ENCODE measurements at places on chromosomes 16 and 17. TPM values are rescaled to one million over a fixed set of nuclear protein-coding genes. Genes with fewer than 3 reads are reported as not detected.
A peak's percentile ranks its signal among the peaks of the same experiment; 100 is the strongest.

DNA sequence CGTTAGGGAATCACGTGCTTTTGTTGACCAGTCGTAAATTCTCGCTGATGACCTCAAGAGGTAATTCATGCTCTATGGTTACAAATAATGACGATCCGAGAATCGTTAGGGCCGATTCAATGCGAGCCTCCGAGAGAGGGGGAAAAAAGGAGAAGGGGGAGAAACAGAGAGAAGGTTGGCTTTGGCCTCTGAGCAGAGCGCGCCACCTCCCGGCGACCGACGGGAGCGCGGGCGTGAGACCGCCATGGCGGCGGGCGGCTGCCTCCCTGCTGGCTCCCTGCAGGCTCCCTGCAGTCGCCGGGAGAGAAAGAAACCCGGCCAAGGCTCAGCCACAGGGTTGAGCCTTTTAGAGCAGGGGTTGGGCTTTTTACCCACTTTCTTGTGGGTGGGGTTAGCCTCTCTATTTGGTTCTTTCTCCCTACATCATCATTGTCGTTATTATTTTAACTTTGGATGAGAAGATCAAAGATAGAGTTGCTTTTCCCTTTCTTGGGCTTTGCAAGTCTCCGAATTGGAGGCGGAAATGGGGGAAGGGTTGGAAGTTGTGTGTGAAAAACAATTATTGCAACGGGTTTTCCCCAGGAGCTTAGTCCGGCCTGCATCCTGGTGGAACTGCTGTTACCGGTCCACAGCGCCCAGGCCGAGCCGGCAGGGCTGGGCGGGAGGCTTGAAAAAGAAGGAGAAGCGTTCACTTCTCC is 410 bp upstream of the HOXB5 start:
- ATAC-seq: peak; percentile 44

The TP53TG3B gene
- total RNA-seq: 0.75 TPM

DNA sequence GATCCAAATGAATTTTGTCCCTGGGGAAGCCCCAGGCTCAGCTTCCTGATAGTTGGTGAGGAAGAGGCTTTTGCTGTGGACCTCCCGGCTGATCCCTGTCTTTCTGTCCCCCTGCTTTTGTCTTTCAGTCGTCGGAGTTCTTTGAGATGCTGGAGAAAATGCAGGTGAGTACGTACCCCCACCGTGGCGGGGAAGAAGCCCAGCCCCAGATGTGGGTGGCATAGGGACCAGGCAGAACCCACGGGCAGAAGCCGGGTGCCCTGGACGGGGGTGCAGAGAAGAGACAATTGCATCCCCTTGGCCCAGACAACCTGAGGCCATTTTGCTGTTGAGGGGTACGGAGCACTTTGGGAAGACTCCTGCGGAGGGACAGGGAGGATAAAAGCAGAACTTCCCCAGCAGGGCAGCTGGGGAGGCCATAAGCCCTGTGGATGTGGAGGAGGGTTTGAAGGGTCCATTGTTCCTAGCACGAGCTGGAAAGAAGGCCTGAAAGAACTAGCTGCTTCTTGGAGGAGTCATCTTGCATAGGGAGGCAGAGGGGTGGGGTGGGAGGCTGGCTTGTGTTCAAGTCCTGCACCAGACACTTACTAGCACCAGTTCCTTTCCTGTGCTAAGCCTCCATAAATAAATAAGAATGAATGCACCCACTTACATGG is 105.6 kb downstream of the OR1D5 start:
- no peak for ATAC-seq

DNA sequence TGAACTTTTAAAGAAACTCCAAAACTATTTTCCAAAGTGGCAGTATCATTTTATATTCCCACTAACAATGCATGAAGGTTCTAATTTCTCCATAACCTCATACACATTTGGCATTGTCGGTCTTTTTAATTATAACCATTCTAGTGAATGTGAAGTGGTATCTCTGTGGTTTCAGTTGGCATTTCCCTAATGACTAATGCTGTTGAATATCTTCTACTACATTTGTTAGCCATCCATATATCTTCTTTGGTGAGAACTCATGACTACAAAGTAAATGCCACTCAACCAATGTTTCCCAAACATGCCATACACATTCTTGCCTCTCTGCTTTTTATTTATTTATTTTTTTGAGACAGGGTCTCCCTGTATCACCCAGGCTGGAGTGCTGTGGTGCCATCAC is 31.7 kb upstream of the TAOK1 start:
- ATAC-seq: no peak

The OTOP2 gene
- 0.15 TPM for total RNA-seq

The SPAG5 gene
- 8.2 TPM for total RNA-seq

GRCh38 chr16:586645-587590 is 2.9 kb upstream of the RAB40C start:
- ATAC-seq: no peak

- no peak for ATAC-seq
These were observed 116.1 kb upstream of the MYOCD start for GRCh38 chr17:12549499-12550041.

GRCh38 chr16:79653373-79653891 is 52.9 kb upstream of the MAF start:
- peak; percentile 42 for ATAC-seq

The FAM222B gene
- 10.8 TPM for total RNA-seq

GRCh38 chr17:50165466-50165865 is 339 bp upstream of the SGCA start:
- ATAC-seq: no peak

GRCh38 chr16:11835309-11835708 is 16.0 kb downstream of the RSL1D1 start:
- ATAC-seq: no peak

DNA sequence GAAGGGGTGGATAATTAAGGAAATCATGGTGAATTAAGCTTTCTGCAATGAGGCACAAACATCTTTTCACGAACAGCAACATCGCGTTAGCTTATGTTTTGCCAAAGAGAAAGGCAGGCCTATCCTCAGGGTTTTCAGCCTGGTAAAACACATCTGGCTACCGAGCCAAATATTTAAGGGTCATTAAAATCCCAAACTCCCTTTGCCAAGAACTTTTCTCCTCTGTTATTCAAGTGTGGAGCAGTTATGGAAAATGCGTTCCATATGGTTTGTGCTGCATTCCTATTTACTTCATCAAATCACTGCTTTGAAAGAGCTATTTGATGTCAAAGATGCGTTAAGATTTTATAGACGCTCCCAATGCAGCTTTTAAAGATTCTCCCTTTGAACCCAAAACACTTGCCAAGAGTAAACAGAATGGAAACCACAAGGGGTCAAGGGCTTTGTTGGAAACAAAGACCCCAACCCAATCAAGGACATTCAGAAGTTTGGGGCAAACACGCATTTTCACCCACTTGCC is 308.3 kb upstream of the CDH5 start:
- ATAC-seq: peak; percentile 24

- ATAC-seq: no peak
These were observed 36.1 kb downstream of the GOSR1 start for GRCh38 chr17:30513346-30513745.

DNA sequence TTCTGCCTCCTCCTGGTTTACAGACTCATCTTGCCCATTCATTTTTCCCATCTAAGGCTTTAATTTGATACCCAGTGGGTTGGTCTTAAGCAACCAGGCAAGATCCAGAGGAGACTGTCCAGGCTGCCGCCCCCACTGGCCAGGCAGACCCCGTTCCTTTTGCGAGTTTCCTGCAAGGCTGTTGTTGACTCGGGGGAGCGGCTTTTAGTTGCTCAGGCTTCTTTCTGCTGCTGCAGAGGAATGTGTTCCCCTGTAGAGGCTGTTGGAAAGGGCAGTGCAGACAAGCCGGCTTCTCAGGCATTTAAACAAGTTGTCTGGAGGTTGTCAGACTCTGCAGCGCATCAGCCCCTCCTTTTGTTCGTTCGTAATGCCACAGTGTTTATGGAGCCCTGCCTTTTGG is 231.2 kb downstream of the PRKCA start:
- ATAC-seq: peak; percentile 82

The TM4SF5 gene
- total RNA-seq: not detected

DNA sequence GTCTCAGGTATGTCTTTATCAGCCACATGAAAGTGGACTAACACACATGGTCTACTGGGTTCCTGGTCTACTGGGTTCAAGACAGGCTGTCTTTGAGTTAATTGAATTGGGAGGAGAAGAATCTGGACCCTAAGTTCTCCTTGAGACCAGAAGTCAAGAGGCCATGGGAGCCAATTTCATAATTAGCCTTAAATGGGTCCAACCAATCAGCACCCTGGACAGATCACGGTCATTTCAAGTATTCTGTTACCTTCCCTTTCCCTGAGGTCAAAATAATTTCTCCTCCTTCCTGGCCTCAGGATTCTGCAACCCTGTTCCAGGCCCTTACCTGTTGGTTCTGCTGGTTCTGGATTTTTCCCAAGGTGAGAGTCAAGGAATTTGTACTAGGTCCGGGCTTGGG is 23.8 kb downstream of the OSBPL7 start:
- no peak for ATAC-seq

- no peak for ATAC-seq
These were observed 8.6 kb downstream of the BAHCC1 start for GRCh38 chr17:81403671-81404534.

The GRAP gene
- 0.50 TPM for total RNA-seq

The CTRB2 gene
- 0.16 TPM for total RNA-seq

GRCh38 chr16:74713325-74713724 is 12.7 kb upstream of the MLKL start:
- peak; percentile 25 for ATAC-seq

DNA sequence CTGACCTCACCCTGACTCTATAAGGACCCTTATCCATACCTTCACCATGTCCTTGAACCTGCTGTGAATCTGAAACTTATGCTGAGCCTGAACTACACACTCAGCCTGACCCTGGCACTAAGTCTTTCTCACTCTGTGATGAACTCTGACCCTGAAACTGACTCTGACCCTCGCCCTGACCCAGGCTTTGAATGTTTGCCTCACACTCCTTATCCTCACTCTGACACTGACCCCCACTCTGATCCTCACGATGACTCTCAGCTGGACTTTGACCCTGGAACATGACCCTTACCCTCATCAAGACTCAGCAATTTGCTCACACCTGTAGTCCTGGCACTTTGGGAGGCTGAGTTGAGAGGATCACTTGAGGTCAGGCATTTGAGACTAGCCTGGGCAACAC is 4.4 kb downstream of the AHSP start:
- no peak for ATAC-seq

DNA sequence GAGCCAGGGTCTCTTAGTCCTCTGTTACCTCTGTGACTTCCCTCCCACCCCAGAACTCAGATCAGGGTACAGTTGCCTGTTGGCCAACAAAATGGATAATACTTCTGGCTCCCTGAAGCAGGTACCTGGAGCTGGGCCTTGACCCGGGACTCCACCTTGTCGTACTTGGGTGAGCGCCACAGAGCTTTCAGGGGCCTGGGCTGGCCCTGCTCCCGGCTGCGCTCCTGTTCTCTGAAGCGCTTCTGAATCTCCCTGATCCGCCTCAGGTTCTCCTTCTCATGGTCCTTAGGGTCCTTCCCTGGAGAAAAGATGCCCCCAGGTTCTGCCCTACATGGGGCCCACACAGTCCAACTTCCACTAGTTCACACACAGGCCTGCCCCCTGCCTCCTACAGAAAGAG is 1.7 kb downstream of the ENKD1 start:
- ATAC-seq: no peak

The KRT27 gene
- total RNA-seq: not detected

DNA sequence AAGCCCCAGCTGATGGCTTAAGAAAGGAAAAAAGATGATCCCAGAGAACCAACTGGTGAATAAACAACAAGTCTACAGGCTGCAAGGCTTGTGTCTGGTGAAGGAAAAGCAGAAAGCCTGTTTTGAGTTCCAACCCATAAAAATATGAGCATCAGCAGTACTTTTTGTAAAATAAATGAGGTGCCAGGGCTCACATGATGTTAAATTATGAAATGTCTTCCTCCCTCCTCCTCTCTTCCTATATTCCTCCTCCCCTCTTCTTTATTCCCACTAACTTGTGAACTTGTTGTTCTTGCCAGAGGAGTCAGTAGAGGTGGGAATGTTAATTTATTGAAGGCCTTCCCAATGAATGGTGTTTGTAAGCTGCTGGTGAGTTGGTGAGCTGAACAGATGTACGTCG is 212.2 kb upstream of the CDH11 start:
- no peak for ATAC-seq

The TPPP3 gene
- 2.4 TPM for total RNA-seq

- no peak for ATAC-seq
These were observed 334.5 kb downstream of the SEC14L1 start for GRCh38 chr17:77475016-77475976.

DNA sequence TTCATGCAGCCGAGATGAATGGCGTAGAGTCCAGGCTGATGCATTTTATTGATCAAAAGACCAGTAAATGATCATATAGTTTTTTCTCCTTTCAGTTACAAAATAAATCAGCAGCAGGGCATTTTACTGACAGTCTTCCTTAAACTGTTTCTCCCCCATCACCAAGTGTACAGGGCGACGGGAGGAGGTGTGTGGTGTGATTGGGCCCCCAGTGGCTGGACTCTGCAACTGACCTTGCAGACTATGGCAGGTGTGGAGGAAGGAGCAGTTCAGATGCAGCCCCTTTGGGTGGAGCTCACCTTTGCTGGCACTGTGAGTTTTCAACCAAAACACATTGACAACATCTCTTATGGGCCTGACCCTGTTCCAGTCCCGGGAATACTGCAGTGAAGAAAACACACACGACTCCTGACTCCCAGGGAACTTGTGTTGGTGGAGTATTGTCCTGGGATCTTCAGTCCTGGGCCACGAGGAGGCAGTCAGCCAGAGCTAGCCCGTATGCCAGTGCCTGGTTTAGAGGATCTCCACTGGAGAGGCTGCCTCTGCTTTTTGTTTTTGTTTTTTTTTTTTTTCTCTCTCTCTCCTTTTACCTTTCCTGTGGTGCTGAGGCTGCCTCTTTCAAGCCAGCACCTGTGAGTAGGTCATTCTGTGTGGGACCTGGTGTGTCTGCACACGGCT is 29.8 kb downstream of the KIAA0513 start:
- no peak for ATAC-seq

The RHBDL3 gene
- total RNA-seq: 23.5 TPM

GRCh38 chr16:75079346-75079926 is 37.1 kb downstream of the LDHD start:
- no peak for ATAC-seq

- ATAC-seq: peak; percentile 62
These were observed 10.2 kb downstream of the SOX8 start for GRCh38 chr16:991773-992172.

GRCh38 chr17:21213638-21214014 is 335 bp downstream of the TMEM11 start:
- ATAC-seq: peak; percentile 14

DNA sequence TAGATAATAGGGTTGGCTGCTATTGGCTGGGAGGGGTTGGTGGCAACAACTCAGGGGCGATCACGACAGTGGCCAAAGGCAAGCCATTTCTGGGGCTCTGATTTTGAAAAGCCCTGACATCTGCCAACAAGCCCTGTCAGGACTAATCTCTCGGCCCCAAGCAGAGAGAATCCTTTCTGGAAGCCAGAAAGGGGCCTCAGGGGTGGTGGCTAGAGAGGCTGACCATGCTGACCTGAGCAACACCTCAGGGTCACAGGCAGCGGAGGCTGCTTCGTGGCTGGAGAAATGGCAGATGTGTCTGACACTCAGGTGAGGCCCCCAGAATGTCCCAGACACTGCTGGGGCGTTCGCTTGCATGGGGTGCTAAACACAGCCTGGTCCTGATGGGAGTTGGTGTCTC is 35.0 kb upstream of the ZFP90 start:
- no peak for ATAC-seq

GRCh38 chr17:78611607-78612006 is 34.4 kb upstream of the DNAH17 start:
- no peak for ATAC-seq

The CDH5 gene
- total RNA-seq: 2.6 TPM

- ATAC-seq: no peak
These were observed 82.5 kb downstream of the OR1D5 start for GRCh38 chr17:2980904-2981246.

The CFAP97D1 gene
- total RNA-seq: 0.13 TPM

GRCh38 chr17:68851890-68852289 is 103.3 kb downstream of the ABCA8 start:
- no peak for ATAC-seq
